ENCODE measurements at places on chromosomes 7 and 10.

DNA sequence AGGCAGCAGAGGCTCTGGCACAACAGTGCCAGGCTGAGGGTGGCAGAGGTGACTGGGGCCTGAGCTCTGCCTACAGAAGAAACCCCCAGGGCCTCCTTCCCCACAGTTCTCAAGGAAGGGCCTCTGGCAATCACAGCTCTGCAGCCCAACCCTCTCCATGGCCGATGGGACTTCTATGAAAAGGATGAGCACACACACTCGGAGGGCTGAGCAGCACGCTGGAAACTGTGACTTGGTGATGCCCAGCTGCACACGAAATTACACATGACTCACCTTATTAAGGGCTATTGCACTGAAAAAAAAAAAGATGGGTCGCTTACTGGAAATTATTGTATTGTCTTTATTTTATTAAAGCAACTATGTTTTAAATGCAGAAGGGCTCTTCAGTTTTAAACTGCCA is 42.9 kb upstream of the LRRC18 start:
- DNase-seq, result no peak

- no peak for DNase-seq
Observed at GRCh38 chr10:17802976-17803375, 6.2 kb upstream of the MRC1 start.

DNA sequence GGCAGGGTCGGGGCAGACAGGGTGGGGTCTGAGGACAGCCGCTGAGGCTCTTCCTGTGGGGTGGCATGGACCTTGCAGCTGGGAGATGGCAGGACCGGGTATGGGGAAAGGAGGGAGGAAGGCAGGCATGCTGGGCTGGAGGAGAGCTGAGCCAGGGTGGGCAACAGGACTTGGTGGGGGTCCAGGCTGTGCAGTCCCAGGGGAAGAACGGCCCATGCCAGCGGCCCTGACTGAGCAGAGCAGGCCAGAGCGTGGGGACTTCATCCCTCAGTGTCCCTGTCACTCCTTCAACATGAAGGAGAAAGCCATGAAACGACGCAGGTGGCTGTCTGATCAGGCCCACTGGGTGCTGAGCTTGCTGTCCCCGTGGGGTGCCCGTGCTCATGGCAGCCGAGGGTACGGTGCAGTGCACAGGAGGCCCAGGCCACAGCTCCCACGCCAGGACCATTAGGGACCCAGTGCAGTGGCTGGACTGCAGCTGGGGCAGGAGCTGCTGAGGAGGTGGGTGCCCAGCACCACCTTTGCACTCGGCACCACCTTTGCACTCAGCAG is 519.6 kb downstream of the PTPRN2 start:
- DNase-seq, result no peak

- DNase-seq, result no peak
Observed at GRCh38 chr10:49023752-49024151, 84.1 kb upstream of the LRRC18 start.

DNA sequence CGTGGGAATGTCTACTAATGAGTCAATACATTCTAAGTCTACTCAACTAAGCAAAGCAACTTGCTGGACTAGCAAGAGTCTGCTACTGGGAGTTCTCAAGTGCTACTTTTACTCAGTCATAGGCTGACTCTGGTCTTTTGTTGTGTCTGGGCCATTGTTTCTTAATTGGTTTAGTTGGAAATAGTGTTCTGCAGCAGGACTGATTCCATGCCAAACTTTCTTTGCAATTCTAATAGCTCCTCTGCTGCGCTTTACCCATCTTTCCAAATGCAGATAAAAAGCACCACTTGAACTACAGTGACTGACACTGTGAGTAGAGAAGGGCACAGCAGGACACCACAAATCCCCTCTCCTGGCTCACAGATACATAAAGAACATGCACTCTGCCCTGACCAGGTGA is 125.7 kb downstream of the CD36 start:
- DNase-seq, result no peak

DNA sequence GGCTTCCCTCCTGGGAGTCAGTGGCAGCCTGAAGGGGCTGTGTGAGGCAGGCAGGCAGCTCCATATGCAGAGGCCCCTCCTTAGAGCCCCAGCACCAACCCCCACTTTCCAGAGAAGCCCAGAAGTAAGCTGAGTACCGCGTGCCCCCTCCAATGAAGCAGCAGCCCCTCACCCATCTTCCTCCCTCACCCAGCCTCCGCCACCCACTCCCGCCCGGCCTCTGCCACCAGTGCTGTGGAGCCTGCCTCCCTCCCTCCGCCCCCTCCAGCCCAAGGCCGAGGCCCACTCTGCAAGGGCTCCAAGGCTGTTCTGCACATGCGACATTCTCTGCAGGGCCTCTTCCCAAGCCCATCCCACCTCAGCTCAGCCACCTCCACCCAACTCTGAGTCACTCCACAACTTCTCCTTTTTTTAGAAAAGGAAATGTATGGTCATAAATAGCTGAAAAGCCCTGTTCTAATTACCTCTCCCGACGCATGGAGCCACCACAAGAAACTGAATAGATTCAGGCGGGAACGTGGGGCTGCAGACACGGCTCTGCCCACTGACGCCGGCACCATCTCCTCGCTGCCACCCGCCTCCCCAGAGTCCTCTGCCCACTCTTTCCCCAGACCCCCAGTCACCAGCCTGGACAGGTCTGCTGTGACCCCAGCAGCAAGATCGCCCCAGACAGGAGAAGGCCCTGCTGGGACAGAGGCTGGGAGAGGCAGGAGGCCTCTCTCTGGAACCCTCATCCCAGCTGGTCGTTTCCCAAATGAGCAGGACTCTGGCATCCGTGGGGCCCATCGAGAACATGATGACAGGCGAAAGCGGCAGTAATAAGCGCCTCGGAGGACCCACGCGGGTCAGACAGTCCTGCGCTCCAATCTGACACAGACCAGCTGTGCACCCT is 213.9 kb downstream of the MAD1L1 start:
- DNase-seq, result no peak

- DNase-seq, result no peak
Observed at GRCh38 chr10:102455893-102456471, 4.6 kb upstream of the C10orf95 start.

DNA sequence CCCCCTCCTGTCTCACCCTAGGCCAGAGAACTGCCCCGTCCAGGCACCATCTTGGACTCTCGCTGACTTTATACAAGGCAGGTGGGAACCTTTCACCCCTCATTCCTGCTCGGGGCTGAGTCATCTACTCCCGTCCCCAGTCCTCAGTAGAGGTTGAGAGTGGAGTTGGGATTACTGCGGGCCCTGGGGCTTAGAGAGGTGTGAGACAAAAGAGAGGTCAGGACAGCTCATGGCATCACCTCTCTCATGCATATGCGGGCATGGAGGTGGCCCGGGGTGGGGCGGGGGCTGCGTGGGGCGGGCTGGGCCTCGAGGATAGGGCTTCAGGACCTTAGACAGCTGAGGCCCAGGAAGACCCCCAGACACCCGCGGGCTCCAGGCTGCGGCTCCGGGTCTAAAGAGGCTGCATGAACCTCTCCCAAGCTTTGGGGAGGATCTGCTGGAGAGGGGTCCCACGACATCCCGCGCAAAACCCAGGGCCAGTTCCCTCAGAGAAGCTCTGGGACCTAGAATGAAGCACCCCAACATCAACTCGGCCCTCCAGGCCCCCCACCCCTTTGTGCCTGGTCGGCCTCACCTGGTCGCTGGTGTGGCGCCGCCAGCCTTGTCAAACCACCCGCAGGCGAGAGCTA is 317 bp downstream of the PDZD7 start:
- DNase-seq, result no peak

GRCh38 chr10:7029672-7030071 is 381.2 kb downstream of the SFMBT2 start:
- DNase-seq, result no peak

GRCh38 chr10:42482411-42482810 is 156.0 kb downstream of the ZNF33B start:
- no peak for DNase-seq

DNA sequence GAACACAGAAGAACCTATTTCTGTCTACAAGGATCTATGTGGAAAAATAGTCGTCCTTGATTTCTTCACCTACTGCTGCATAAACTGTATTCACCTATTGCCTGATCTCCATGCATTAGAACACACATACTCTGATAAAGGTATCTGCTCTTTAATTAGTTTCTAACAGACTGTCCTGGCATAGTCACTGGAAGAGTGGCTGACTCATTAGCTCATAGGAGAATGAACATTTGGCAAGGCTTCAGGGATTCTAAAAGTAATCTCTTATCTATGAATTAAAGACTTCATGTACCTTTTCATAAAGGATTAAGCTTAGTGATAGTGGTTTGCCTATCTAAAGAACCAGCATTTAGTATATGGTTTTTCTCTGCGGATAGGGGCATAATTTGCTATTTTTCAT is 4.1 kb downstream of the NHLRC2 start:
- DNase-seq, result no peak

GRCh38 chr7:112205343-112206237 is 609 bp downstream of the DOCK4 start:
- DNase-seq, result no peak

DNA sequence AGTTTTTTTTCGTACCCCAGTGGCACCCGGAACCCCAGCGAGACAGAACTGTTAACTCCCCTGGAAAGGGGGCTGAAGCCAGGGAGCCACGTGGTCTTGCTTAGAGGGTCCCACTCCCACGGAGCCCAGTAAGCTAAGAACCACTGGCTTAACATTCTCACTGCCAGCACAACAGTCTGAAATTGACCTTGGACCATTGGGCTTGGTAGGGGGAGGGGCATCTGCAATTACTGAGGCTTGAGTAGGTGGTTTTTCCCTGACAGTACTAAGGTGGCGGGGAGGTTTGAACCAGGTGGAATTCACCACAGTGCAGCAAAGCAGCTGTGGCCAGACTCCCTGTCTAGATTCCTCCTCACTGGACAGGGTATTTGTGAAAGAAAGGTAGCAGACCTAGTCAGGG is 196.5 kb downstream of the ADK start:
- no peak for DNase-seq

DNA sequence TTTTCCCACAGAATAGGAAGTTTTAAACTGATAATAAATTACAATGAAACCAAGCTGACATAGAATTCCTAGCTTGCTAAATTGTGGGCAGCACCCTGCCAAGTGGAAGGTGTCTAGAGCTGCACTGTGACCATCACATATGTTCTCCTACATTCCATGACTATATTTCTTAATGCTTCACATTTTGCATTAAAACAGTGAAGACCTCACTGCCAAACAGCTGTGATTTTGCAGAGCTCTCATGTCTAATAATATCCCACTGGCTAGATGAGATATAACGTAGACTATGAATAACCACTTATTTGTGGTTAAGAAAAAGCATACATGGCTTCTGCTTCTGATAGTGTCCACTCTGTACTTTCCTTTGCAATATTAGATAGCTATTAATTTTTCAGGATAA is 228.3 kb upstream of the TEX47 start:
- no peak for DNase-seq

DNA sequence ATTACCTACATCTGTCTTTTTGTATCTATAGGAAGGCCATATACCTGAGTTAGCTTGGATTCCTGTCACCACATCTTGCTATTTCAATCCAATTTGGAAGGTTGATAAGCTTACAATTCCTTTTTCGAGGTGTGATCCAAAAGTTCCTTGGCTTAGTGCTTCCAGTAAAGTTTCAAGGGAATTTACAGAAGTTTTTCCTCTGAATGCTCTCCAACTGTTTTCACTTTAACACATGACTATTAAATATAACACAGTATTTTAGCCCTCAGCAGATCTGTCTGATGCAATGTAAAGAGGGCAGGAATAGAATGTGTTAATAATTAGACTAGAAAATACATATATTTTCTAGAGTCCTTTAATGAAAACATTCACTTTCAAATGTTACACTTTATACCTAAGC is 171.4 kb downstream of the DKK1 start:
- no peak for DNase-seq

DNA sequence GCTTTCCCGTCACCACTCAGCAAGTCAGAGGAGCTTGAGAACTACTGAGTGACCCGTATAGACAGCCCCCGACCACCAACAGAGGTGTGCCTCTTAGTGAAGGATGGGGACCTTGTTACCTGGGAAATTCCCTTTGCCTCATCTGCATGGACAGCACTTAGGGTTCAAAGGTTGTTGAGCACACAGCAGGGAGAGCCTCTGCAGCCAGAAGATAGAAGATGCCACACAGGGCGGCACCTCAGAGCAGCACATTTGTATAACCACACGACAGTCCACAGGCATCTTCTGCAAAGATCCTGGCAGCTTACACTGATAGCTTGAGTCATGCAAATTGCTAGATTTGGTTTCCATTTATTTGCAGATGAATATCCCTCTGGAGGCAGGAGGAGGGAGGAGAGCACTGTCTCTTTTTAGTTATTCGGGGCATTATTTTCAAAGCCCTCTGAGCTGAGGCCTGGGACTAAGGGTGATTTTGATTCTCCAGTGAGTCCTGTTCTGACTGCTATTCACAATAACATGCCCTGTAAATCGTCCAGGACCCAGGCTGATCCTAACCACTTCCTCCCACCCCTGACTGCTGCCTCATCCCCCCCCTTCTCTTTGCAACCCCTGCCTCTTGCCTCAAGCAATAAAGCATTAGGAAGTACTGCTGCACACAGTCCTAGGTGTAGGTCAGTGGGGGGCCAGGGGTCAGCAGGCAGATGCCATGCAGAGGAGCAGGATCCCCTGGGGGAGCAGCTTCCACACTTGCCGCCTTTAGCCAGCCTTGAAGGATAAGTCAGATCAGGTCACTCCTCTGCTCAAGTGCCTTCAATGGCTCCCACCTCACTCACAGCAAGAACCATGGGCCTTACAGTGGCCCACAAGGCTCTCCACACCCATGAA is 24.6 kb upstream of the INMT start:
- DNase-seq, result no peak

- no peak for DNase-seq
Observed at GRCh38 chr10:35300063-35300699, 36.1 kb upstream of the CCNY start.

GRCh38 chr7:152108359-152108758 is 82.9 kb downstream of the GALNT11 start:
- DNase-seq, result no peak

- DNase-seq, result no peak
Observed at GRCh38 chr10:78316451-78316931, 282.8 kb downstream of the RPS24 start.

- no peak for DNase-seq
Observed at GRCh38 chr7:147412782-147413556, 1177.6 kb upstream of the C7orf33 start.

DNA sequence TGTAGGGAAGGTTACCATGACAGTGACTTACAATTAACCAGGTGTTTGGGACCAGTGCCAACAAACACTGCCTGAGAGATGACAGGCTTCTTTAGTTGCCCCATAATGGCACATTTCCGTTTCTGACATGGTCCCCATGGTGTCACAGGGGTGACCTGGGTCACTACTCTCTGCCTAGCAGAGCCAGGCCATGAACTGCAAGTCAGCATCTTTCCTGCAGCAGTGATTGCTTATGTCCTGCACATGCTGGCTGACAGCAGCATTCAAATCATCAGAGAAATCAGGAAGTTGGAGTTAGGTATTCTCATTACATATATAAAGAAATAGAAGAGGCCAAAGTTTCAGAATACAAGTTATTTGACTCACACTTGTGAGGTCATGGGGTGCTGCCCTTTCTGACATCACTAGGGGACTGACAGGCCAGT is 47.1 kb upstream of the ZNRF2 start:
- DNase-seq, result no peak

Measured in NCI-H2081 treated with DMSO at 0.1 percent for 48 hours (cell line).